ENCODE measurements at places on chromosomes 7 and 10. TPM values are rescaled to one million over a fixed set of nuclear protein-coding genes. Genes with fewer than 3 reads are reported as not detected.
A peak's percentile ranks its signal among the peaks of the same experiment; 100 is the strongest.

Gene NPY
- 191 TPM for polyA plus RNA-seq

DNA sequence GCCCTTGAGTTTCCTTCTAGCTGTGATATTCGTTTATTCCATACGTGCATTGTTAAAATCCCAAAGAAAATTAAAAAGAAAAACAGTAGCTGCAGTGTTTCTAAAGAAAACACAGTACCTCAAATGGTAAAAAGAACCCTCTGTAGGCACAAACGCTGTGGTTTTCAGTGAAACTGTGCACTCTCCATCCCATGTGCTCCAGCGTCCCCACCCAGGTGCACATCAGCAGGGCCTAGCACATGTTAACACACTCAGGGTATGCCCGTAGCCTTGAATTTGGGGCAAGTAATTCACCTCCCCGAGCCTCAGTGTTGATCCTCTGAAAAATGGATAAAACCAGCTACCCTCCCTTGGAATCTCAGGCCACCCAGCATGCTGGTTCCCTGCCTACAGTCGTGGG, 9.5 kb downstream of the SLC18A2 start:
- no peak overlapping the region for H3K27ac ChIP-seq
- no peak for DNase-seq
- no peak overlapping the region for H3K4me3 ChIP-seq
- H3K36me3 ChIP-seq = no peaks in the 10 kb centered on the region
- no peaks in the 10 kb centered on the region for H3K4me1 ChIP-seq

Gene DGKI
- 0.48 TPM for polyA plus RNA-seq

- H3K4me1 ChIP-seq = peaks cover 19% of the 10 kb centered on the region
- no peaks in the 10 kb centered on the region for H3K36me3 ChIP-seq
- no peak overlapping the region for H3K4me3 ChIP-seq
- DNase-seq = no peak
- no peaks in the 10 kb centered on the region for H3K27me3 ChIP-seq
Observed at GRCh38 chr7:135447748-135448147, 62.2 kb downstream of the CNOT4 start.

DNA sequence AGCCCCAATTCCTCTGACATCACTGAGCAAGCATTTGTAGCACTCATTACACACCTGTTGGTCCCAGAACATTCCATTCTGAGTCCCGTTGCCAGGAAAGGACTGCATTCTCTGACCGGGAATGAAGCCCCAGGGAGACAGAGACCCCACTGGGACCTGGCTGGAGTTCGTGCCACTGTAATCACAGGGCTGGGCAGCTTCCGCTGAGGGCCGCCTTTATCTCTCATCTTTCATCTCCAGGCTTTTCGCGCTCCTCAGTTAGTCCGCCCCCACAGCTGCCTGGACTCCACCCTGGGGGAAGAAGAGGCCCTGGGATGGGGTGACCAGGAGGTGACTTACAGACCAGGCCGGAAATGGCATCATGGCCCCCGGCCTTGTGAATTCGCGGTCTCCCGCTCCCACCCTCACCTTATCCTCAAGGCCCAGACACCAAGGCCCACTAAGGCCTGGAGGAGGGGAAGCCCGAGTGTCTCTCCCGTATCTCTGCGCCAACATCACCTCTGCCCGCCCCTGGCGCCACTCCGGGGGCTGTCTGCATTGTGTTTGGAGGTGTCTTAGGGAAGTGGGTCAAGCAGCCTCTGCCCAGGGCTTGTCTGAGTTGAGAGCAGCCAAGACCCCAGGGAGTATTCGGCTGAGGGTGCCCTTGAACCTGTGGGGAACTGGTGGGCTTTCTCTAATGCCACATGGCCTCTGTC, 75.4 kb downstream of the PROSER2 start:
- H3K27me3 ChIP-seq = no peaks in the 10 kb centered on the region
- DNase-seq = no peak
- no peaks in the 10 kb centered on the region for H3K4me1 ChIP-seq
- H3K27ac ChIP-seq = no peak overlapping the region
- H3K36me3 ChIP-seq = no peaks in the 10 kb centered on the region

- DNase-seq = no peak
- H3K4me3 ChIP-seq = no peak overlapping the region
- no peak overlapping the region for H3K27ac ChIP-seq
- peaks cover 4% of the 10 kb centered on the region for H3K4me1 ChIP-seq
- no peaks in the 10 kb centered on the region for H3K27me3 ChIP-seq
- H3K36me3 ChIP-seq = no peaks in the 10 kb centered on the region
Observed at GRCh38 chr7:2959103-2959680, 84.5 kb downstream of the CARD11 start.

Gene NAT16
- not detected for polyA plus RNA-seq

DNA sequence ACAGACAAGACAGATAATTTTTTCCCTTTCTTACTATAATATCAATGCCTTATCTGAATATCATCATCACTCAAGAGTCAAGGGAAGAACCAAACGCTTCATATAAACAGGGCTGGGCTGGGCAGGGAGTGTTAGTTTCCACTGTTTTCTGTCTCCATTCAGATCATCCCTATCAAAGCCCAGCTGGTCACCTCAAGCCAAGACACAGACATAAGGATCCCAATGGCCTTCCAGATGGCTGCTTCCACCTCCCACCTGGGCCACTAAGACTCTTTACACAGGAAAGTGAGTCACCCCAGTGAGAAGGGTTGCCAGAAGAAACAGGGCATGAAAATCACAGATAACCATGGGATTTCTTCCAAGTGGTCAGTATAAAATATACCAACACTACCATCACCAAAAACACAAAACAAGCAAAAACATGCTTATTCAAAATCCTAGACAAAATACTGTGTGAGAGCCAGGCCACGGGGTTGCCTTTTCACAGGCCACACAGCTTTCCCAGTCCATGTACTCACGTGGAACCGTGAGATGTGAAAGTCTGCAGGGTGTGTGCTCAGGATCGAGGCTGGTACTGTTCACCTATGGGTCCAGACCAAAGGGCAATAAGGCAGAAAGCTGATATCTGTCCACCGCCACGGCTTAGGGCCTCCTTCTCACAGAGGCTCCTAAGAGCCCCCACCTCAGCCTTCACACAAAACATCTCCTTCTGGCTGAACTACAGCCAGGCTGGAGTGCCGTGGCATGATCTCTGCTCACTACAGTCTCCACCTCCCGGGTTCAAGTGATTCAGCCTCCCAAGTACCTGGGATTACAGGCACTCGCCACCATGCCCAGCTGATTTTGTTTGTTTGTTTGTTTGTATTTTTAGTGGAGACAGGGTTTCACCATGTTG, 5.7 kb downstream of the PRSS1 start:
- H3K4me3 ChIP-seq = no peak overlapping the region
- no peaks in the 10 kb centered on the region for H3K27me3 ChIP-seq
- H3K27ac ChIP-seq = no peak overlapping the region
- DNase-seq = no peak
- no peaks in the 10 kb centered on the region for H3K36me3 ChIP-seq
- no peaks in the 10 kb centered on the region for H3K4me1 ChIP-seq

GRCh38 chr10:51653025-51653424, 46.4 kb downstream of the CSTF2T start:
- no peaks in the 10 kb centered on the region for H3K4me1 ChIP-seq
- H3K27ac ChIP-seq = no peak overlapping the region
- no peaks in the 10 kb centered on the region for H3K27me3 ChIP-seq
- DNase-seq = no peak

DNA sequence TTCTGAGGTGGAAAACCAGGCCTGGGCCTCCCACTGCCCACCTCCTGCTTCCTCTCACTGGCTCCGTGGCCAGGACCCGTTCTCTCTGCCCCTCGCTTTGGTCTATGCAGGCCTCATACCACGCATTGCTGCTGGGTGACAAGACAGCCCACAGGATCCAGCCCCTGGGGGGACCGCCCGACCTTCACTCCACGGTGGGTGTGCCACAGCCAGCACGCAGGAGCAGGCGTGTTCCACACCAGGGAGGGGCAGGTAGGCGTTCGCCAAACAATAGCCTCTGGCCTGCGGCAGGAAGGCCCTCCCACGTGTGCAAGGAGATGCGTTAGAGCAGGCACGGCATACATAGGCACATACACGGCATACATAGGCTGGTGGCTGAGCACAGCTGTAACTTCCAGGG, 233.4 kb downstream of the WDR37 start:
- no peaks in the 10 kb centered on the region for H3K4me1 ChIP-seq
- no peaks in the 10 kb centered on the region for H3K36me3 ChIP-seq
- peak; percentile 5 for DNase-seq
- no peak overlapping the region for H3K4me3 ChIP-seq

DNA sequence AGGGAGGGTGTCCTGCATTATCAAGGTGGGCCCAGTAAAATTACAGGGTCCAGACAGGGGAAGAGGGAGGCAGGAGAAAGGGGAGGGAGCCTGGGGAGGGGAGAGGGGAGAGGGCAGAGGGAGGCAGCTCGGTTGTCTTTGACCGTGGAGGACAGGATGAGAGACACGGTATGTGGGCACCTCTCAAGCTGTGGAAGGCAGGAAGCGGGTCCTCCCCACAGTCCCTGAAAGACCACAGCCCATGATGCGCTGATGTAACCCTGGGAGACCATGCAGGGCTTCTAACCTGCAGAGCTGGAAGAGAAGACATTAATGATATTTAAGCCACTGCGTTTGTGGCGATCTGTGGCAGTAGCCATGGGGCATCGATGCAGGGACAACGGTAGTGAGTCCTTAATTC, 27.2 kb upstream of the MNX1 start:
- H3K4me3 ChIP-seq = no peak overlapping the region
- H3K27me3 ChIP-seq = no peaks in the 10 kb centered on the region
- DNase-seq = no peak
- H3K27ac ChIP-seq = no peak overlapping the region
- H3K36me3 ChIP-seq = no peaks in the 10 kb centered on the region

- H3K4me1 ChIP-seq = no peaks in the 10 kb centered on the region
- H3K36me3 ChIP-seq = no peaks in the 10 kb centered on the region
- no peaks in the 10 kb centered on the region for H3K27me3 ChIP-seq
Observed at GRCh38 chr7:68964060-68964459, 634.2 kb upstream of the AUTS2 start.

DNA sequence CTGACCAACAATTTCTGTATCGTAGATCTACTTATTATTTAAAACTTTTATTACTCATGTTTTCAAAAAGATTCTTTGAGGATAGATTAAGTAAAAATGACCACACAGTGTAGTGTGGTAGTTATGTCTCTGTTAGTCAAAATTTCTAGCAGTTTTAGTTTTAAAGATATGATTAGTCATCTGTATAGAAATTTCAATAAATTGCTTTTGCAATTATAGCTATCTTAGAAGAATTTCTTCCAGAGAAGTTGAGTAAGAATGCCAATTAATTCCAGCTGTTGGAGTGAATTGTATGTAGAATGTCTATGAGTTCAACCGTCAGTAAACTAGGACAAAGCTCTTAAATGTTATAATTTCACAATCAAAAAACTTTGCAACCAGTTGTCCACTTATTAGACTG, 229.7 kb downstream of the CDK14 start:
- no peak for DNase-seq
- H3K27me3 ChIP-seq = no peaks in the 10 kb centered on the region
- no peaks in the 10 kb centered on the region for H3K36me3 ChIP-seq
- no peaks in the 10 kb centered on the region for H3K4me1 ChIP-seq
- H3K4me3 ChIP-seq = no peak overlapping the region

- no peak overlapping the region for H3K4me3 ChIP-seq
- no peak for DNase-seq
- H3K27me3 ChIP-seq = no peaks in the 10 kb centered on the region
Observed at GRCh38 chr10:84354623-84355022, 26.2 kb downstream of the CCSER2 start.

DNA sequence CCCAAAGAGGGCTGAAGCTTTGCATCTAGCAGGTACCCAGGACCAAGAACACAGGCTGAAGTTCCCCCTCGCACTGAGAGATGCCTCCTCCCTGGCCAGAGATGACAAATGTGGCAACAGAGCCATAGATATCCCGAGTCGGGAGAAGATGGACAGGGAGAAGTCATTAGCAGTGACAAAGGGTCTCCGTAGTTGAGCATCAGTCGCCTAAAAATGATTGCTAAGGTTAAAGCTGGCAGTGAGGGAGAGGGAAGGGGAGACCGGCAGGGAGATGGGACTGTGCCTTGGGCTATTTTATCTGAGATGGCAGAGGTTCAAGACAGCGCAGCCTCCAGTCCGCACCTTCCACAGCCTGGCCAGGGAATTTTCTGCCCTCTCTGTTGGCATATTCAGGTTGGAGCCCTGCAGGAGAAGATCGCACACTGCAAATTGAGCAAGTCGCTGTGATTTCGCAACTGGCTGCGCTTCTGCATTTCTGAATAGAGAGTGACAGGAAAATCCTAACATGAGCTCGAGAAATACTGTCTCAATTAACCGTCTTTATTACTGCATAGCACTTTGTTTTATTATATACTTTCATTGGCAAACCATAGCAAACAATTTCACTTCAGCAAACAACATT, 238.9 kb upstream of the GPR26 start:
- no peak for DNase-seq
- no peak overlapping the region for H3K27ac ChIP-seq
- H3K4me1 ChIP-seq = no peaks in the 10 kb centered on the region
- H3K4me3 ChIP-seq = no peak overlapping the region
- H3K27me3 ChIP-seq = no peaks in the 10 kb centered on the region

Gene GALNT17
- 3.8 TPM for polyA plus RNA-seq

DNA sequence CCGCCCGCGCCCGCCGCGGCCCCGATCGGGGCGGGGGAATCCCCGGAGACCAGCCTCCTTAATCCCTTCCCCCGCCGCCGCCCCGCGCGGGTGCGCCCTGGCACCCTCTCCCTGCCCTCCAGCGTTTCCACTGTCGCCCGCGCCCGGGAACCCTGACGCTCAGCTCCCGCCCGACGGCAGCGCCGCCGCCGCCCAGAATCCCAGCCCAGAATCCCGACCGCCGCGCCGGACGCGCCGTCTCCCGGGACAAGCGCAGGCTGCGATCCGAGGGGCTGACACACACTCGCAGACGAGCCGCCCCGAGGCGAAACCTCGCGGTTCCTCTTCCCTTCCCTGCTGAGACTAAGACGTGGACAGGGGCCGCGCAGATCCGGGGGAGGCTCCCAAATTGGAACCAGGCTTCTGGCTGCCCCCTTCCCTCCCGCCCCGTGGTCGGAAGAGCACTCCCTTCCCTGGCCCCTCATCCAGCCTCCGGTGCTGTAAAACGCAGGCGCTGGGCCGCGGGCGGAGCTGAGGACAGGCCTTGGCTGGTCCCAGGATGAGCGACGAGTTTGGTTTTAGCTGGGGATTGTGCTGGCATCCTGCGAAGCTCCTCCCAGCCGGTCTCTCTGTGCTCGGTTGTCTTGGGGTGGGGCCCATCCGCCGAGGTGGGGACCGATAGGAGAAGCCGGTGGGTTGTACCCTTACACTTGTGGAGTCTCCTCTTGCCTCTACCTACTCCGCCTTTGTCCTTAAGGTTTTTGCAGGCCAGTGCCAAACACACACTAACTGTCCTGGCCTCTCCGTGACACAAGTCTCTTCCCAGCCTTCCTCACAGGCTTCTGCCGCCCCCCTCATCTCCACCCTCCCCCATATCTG, 1.1 kb downstream of the MARVELD1 start:
- peaks cover 22% of the 10 kb centered on the region for H3K4me1 ChIP-seq
- peak; percentile 36 for DNase-seq
- peak overlapping the region; percentile 72 for H3K27ac ChIP-seq
- peak overlapping the region; percentile 52 for H3K4me3 ChIP-seq

Gene DYDC2
- not detected for polyA plus RNA-seq

- peaks cover 8% of the 10 kb centered on the region for H3K4me1 ChIP-seq
- DNase-seq = no peak
- no peaks in the 10 kb centered on the region for H3K36me3 ChIP-seq
- H3K27ac ChIP-seq = no peak overlapping the region
Observed at GRCh38 chr7:143361552-143362130, 872 bp downstream of the FAM131B start.

- no peak for DNase-seq
- no peaks in the 10 kb centered on the region for H3K27me3 ChIP-seq
- no peak overlapping the region for H3K4me3 ChIP-seq
- no peaks in the 10 kb centered on the region for H3K36me3 ChIP-seq
Observed at GRCh38 chr10:78575400-78575799, 493.4 kb upstream of the ZMIZ1 start.

Gene TCERG1L
- polyA plus RNA-seq = 1.5 TPM

Gene OTUD1
- polyA plus RNA-seq = 11.3 TPM

Gene GPR15LG
- not detected for polyA plus RNA-seq

All from adrenal gland (tissue), 19 donors.